ENCODE measurements at places on chromosomes 7 and 10. TPM values are rescaled to one million over a fixed set of nuclear protein-coding genes. Genes with fewer than 3 reads are reported as not detected.

The NPFFR1 gene
- total RNA-seq, result not detected

The KCNH2 gene
- total RNA-seq, result not detected

The ATRNL1 gene
- total RNA-seq, result 0.23 TPM

The GPRIN2 gene
- total RNA-seq, result not detected

The GRM3 gene
- not detected for total RNA-seq

The HGF gene
- total RNA-seq, result 0.74 TPM

The FAM131B gene
- 0.80 TPM for total RNA-seq

The CABCOCO1 gene
- total RNA-seq, result 0.36 TPM

The TUBGCP2 gene
- 80.8 TPM for total RNA-seq

The CLCN1 gene
- not detected for total RNA-seq

The DPP6 gene
- not detected for total RNA-seq

The NUPR2 gene
- not detected for total RNA-seq

The SPDYE9 gene
- total RNA-seq, result not detected

DNA sequence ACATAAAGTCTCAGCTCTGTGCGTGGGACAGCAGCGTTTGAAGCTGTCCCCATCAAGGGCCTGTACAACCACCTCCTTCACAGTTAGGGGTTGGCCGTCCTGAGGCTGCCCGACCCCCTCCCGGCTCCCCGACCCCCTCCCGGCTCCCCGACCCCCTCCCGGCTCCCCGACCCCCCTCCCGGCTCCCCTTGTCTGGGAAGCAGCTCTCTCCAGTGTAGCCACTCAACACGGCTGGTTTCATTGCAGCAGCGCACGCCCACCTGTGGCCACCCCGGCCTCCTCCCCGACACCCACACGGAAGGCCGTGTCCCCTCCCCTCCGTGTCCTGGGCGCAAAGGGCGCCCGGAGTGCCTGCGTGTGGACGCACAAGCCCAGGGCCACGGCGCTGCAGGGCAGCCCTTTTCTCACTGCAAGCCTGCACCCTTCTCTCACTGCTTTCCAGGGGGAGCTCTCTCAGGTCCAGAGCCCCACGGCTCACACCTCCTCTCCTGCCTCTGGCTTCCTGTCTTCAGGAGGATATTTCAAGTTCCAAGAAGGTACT, 20.9 kb upstream of the FAM20C start:
- peaks cover 38% of the 10 kb centered on the region for H3K27me3 ChIP-seq
- no peak for DNase-seq
- H3K27ac ChIP-seq, result no peak overlapping the region

DNA sequence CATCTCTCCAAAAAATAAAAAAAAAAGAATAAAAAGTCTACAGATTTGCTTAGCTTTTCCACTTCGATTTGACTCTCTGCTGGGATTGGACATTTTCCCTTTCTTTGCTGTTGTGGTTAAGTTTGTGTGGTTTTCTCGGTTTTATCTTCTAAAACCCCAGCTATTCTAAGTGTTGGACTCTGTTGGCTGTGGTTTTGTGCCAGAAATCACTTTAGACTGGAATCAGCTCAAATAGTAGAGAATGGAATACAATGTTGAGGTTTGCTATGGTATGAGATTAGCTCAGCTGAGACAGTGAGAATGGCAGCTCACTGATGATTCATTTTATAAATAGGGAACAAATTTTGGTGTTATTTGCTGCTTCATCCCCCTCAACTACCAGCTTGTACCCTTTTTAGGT, 116.0 kb downstream of the BUB3 start:
- no peaks in the 10 kb centered on the region for H3K36me3 ChIP-seq
- H3K27me3 ChIP-seq, result peaks cover 7% of the 10 kb centered on the region
- no peak overlapping the region for H3K4me3 ChIP-seq
- no peak overlapping the region for H3K27ac ChIP-seq
- peak; percentile 21 for DNase-seq

GRCh38 chr7:141884539-141885225, 31.5 kb upstream of the OR9A4 start:
- no peaks in the 10 kb centered on the region for H3K36me3 ChIP-seq
- no peak overlapping the region for H3K4me3 ChIP-seq
- DNase-seq, result no peak
- peaks cover 1% of the 10 kb centered on the region for H3K27me3 ChIP-seq
- H3K4me1 ChIP-seq, result no peaks in the 10 kb centered on the region
- H3K27ac ChIP-seq, result no peak overlapping the region

DNA sequence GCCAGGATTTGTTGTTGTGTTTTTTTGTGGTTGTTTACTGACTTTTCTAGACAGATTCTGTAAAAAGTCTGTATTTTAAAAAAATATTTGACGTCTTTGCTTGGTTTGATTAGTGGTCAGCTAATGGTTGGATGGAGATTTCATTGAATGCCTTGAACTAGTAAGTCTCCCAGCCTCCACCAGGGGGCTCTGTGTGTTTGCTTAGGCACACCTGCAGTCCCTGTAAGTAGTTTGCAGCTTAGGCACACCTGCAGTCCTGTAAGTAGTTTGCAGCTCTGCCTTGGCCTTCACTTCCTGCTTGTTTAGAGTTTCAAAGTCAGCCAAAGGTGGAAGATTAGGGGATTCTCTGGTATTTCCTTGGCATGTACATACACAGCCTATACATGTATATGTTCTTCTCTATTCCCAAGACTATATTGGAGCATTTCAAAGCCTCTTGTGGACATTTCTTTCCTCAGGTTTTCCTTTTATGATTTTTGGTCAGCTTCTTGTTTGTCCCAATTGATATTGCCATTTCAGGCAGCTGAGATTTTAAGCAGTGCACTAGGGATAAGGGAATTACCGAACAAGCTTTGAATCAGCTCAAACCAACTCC, 101.6 kb downstream of the CCSER2 start:
- H3K36me3 ChIP-seq, result no peaks in the 10 kb centered on the region
- no peak overlapping the region for H3K4me3 ChIP-seq
- H3K27ac ChIP-seq, result peak overlapping the region; percentile 14
- H3K4me1 ChIP-seq, result peaks cover 55% of the 10 kb centered on the region

DNA sequence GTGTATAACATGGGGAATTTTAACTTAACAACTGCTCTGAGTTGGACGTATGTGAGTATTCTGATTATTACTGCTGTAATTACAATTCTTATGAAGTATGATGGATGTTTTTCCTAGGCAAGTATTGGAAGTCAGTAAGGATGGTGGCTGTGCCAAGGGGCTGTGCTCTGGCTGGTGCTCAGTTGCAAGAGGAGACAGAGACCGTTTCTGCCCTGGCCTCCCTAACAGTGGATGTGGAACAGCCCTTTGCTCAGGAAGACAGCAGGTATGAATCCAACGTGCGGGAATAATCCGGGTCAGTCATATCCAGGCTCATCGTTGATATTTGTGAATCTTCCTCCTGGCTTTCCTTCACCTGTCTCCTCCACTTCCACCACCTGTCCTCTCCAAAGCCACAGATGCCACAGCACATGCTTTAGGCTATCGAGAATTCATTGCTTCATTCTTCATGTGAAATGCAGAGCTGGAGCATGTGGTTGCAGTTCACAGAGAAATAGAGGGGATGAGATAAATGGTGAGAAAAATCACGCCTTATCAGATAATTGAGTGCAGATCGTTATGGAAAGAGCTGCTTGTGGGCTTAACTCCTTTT, 141.7 kb downstream of the TWIST1 start:
- H3K4me3 ChIP-seq, result no peak overlapping the region
- no peaks in the 10 kb centered on the region for H3K27me3 ChIP-seq
- peak overlapping the region; percentile 9 for H3K27ac ChIP-seq
- H3K4me1 ChIP-seq, result peaks cover 60% of the 10 kb centered on the region
- no peak for DNase-seq

- no peaks in the 10 kb centered on the region for H3K4me1 ChIP-seq
- peaks cover 13% of the 10 kb centered on the region for H3K27me3 ChIP-seq
- H3K36me3 ChIP-seq, result no peaks in the 10 kb centered on the region
- H3K27ac ChIP-seq, result no peak overlapping the region
- H3K4me3 ChIP-seq, result no peak overlapping the region
- no peak for DNase-seq
These were observed 18.5 kb downstream of the SHH start for GRCh38 chr7:155793720-155794119.

DNA sequence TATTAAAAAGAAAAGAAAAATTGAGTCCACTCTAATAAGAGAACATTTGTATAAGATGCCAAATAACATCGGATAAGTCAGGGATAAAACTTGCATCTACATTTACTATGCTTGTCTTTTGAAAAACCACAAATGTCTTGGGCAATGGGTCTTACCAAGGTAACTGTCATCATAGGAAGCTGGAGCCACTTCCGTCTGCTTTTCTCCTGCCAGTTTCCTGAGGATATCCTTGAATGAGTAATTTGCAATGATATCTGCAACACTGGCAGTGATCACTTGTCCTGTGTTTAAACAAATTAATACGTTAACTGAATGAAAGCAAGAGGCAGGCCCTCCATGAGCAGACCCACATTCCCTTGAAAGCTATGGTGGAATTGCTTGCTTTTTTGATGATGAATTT, 47.3 kb downstream of the ITGA8 start:
- DNase-seq, result no peak
- peaks cover 18% of the 10 kb centered on the region for H3K27me3 ChIP-seq
- H3K27ac ChIP-seq, result no peak overlapping the region
- H3K36me3 ChIP-seq, result no peaks in the 10 kb centered on the region
- H3K4me1 ChIP-seq, result no peaks in the 10 kb centered on the region

DNA sequence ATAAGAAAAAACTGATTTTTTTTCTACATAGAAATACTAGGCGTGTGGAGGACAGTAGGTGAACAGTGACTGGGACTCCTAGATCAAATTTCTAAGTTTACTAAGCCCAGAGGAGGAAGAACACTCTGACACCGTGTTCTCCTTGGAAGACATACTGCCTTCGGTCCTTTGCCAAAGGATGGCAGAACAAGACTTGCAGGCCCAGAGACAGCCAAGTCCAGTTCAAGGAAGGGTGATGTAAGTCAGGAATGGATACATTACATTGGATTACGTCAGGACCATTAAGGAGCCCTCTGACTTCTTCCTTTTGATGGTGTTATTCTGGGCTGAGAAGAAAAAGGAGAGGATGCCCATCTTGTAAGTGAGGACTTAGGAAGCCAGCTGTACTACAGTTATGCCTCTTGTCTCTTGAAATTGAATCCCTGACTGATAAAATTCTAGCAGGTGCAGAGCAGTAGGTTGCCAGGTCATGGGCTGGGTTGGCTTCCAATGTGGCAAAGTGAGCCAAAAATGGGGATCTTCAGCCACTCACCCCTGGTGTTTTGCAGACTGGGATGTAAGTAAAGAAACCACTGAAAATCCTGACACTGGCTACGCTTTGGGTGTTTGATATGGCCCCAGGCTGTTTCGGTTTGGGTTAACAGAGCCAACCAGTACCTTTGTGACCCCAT, 45.1 kb downstream of the RELN start:
- H3K27me3 ChIP-seq, result no peaks in the 10 kb centered on the region
- H3K36me3 ChIP-seq, result no peaks in the 10 kb centered on the region
- DNase-seq, result no peak
- no peak overlapping the region for H3K4me3 ChIP-seq
- no peaks in the 10 kb centered on the region for H3K4me1 ChIP-seq
- H3K27ac ChIP-seq, result no peak overlapping the region

GRCh38 chr7:110861163-110861562, 229.8 kb upstream of the LRRN3 start:
- no peak for DNase-seq
- H3K27me3 ChIP-seq, result no peaks in the 10 kb centered on the region
- H3K27ac ChIP-seq, result no peak overlapping the region
- no peak overlapping the region for H3K4me3 ChIP-seq
- peaks cover 4% of the 10 kb centered on the region for H3K36me3 ChIP-seq
- H3K4me1 ChIP-seq, result peaks cover 42% of the 10 kb centered on the region

DNA sequence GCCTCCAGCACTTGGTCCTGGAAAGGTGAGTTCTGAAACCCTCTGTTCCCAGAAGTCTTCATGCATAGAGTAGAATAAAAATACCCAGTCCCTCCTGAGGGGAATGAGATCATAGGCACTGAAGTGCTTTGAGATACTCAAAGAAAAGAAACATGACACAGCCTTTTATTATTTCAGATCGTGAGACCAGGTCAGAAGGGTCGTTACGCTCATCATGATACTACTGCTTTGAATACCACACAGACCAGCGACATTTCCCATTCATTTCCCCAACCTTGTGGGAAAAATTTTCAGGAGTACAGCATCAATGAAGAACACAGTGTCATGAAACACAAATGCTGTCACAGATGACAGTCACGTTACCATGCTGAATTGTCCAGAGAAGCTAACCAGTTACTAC, 15.0 kb downstream of the CLRN3 start:
- no peak overlapping the region for H3K27ac ChIP-seq
- no peaks in the 10 kb centered on the region for H3K36me3 ChIP-seq
- no peak for DNase-seq
- H3K27me3 ChIP-seq, result no peaks in the 10 kb centered on the region
- H3K4me1 ChIP-seq, result no peaks in the 10 kb centered on the region

GRCh38 chr10:28993861-28994260, 295.0 kb upstream of the LYZL1 start:
- no peak for DNase-seq
- peaks cover 14% of the 10 kb centered on the region for H3K4me1 ChIP-seq
- no peak overlapping the region for H3K27ac ChIP-seq
- no peaks in the 10 kb centered on the region for H3K36me3 ChIP-seq
- peaks cover 4% of the 10 kb centered on the region for H3K27me3 ChIP-seq

- H3K4me1 ChIP-seq, result peaks cover 57% of the 10 kb centered on the region
- no peak overlapping the region for H3K4me3 ChIP-seq
- H3K27ac ChIP-seq, result no peak overlapping the region
- no peak for DNase-seq
- H3K27me3 ChIP-seq, result no peaks in the 10 kb centered on the region
These were observed 109.9 kb downstream of the ATXN7L1 start for GRCh38 chr7:105766421-105767073.

GRCh38 chr10:4285121-4285520, 500.1 kb upstream of the KLF6 start:
- peaks cover 6% of the 10 kb centered on the region for H3K36me3 ChIP-seq
- H3K4me3 ChIP-seq, result no peak overlapping the region
- DNase-seq, result no peak
- peaks cover 45% of the 10 kb centered on the region for H3K4me1 ChIP-seq

- no peak overlapping the region for H3K4me3 ChIP-seq
- DNase-seq, result peak; percentile 11
- H3K27ac ChIP-seq, result no peak overlapping the region
- no peaks in the 10 kb centered on the region for H3K4me1 ChIP-seq
- no peaks in the 10 kb centered on the region for H3K36me3 ChIP-seq
These were observed 117.2 kb downstream of the ANLN start for GRCh38 chr7:36506820-36507219.

DNA sequence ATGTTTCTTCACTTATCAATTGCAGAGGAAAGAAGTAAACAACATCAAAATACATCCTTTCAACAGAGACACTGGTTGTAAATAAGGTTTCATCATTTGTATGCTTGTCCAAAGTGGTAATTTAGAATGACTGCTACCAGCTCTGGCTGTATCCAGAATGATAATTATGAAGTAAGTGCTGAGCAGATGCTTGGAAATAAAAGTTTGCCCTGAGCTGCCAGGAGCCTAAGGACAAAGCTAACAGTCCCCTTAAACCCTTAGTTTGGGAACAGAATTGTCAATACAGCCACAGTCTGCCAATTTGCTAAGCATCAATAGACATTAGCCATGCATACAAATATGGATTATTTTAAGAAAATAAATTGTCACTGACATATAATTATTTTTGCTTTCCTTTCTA, 147.0 kb upstream of the SLC13A1 start:
- H3K4me1 ChIP-seq, result no peaks in the 10 kb centered on the region
- no peak overlapping the region for H3K4me3 ChIP-seq
- H3K27me3 ChIP-seq, result no peaks in the 10 kb centered on the region

GRCh38 chr7:123242467-123243092, 42.8 kb upstream of the SLC13A1 start:
- H3K4me3 ChIP-seq, result no peak overlapping the region
- H3K27ac ChIP-seq, result no peak overlapping the region
- no peaks in the 10 kb centered on the region for H3K27me3 ChIP-seq

- H3K4me3 ChIP-seq, result peak overlapping the region; percentile 98
- peaks cover 38% of the 10 kb centered on the region for H3K4me1 ChIP-seq
- peak overlapping the region; percentile 98 for H3K27ac ChIP-seq
- no peaks in the 10 kb centered on the region for H3K27me3 ChIP-seq
These were observed 413 bp downstream of the BUD31 start for GRCh38 chr7:99409192-99409572.

- no peaks in the 10 kb centered on the region for H3K36me3 ChIP-seq
- H3K4me3 ChIP-seq, result peak overlapping the region; percentile 22
- peaks cover 6% of the 10 kb centered on the region for H3K4me1 ChIP-seq
These were observed 141.3 kb upstream of the VKORC1L1 start for GRCh38 chr7:65731562-65732035.
